ENCODE measurements at places on chromosomes 7 and 10.
A peak's percentile ranks its signal among the peaks of the same experiment; 100 is the strongest.

- no peak for DNase-seq
Observed at GRCh38 chr10:48604991-48605508, at the start of gene ARHGAP22. Gene ARHGAP22, minus strand, starts transcription at chr10:48605073. Its CDS starts 277 bp downstream, at chr10:48604796.

DNA sequence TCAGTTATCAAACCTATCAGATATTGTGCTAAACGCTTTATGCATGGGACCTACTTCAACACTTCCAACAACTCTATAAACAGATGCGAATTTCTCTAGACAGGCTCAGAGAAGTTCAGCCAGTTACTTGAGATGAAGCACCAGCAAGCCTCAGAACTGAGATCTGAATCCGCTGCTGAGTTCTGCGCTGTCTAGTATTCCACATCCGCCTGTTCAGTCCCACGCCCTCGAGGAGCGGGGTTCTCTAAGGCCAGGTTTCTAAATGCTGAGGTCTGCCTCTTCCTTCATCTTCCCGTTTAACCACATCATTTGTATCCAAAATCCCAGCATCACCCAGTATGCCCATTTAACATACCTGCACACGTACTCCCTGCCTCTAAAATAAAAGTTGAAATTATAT is 297.8 kb upstream of the ZNF32 start:
- DNase-seq, result no peak

GRCh38 chr10:59536167-59537014 is 173.3 kb downstream of the SLC16A9 start:
- DNase-seq, result no peak

GRCh38 chr10:71250405-71250804 is 38.0 kb downstream of the UNC5B start:
- no peak for DNase-seq

DNA sequence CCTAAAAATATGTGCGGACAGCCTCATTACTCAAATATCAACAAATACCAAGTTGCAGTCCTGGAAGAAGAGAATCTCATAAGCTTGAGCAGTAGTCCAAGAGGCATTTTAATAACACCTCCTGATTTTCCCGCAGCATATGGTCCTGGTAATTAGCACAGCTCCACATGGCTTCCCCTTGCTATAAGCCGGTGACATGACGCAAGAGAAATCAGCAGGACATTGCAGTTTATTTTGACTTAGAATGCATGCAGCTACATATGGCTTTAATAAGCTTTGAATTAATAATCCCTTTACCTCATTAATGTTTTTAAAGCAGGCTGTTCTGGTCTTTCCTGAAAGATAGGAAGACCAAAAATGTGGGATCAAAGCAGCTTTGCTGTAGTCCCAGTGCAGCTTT is 137.6 kb downstream of the RAMP3 start:
- no peak for DNase-seq

GRCh38 chr7:11153694-11154093 is 180.0 kb downstream of the PHF14 start:
- DNase-seq, result no peak

DNA sequence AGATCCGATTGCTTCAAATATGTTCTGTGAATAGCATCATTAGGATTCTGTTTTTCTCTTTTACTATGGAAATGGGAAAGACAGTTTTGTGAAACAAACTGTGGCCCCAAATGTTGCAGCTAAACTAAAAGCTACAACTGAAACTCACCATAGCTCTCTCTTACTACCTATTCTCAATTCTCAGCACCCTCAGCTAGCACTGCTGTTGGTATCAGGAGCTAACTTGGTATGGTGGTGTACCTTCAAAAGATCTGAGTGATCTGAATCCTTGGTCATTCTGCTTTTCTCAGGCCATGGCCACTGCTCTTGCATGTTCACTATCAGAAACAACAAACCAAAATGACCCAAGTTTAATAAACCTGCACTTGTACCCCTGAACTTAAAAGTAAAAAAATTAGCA is 1208.0 kb downstream of the SORCS1 start:
- no peak for DNase-seq

DNA sequence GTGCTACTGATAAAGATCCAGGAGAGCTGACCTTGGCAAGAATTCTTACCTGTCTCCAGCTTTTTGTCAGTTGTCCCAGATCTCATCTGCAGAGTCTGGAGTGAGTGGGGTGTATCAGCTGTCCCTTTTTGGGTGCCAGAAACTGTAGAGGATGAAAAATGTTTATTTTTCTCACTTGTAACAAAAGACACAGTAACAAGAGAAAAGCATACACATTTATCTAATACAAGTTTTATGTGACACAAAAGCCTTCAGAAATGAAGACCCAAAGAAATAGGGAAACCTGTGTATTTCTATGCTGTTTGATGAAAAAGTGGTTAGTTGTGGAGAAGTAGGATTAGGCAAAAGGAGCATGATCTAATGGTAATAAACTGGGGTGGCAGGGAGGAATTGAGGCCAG is 58.5 kb upstream of the NPVF start:
- DNase-seq, result no peak

GRCh38 chr7:106740806-106741205 is 79.8 kb upstream of the CCDC71L start:
- DNase-seq, result no peak

DNA sequence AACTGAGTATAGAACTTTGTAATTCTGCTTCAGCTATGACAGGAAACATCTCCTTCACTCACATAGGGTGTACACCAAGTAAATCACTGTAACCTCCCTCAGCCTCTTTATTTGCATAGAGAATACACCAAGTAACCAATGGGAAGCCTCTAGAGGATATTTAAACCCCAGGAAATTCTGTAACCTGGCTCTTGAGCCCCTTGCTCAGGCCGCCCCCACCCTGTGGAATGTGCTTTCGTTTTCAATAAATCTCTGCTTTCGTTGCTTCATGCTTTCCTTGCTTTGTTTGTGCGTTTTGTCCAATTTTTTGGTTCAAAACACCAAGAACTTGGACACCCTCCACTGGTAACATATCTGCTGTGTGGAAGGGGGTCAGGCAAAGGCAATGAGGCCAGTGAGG is 60.2 kb downstream of the CLRN3 start:
- no peak for DNase-seq

- no peak for DNase-seq
Observed at GRCh38 chr7:91462316-91462715, 198.1 kb downstream of the FZD1 start.

DNA sequence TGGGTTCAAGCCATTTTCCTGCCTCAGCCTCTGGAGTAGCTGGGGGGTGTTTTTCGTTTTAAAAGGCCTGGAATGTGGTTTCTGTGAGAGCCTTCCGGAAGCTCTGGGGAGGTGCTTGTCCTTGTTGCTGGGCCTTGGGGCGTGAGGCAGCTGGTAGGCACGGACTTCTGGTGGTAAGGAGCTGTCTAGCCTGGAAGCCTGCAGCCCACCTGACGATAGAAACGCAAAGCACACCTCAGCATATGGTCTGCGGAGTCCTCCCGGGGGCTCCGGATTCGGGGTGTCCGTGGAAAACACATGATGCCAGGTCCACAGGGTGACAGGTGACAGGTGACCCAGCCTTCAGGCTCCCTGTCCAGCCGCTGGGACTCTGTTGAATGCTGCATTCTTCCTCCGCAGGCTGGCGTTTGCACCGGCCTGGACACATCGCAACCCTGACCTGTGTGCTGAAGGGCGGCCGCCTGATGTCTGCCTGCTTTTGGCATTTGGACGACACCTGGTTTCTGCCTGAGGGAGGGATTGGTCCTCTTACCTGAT is 37.3 kb downstream of the INPP5A start:
- no peak for DNase-seq

- DNase-seq, result no peak
Observed at GRCh38 chr10:114458216-114458920, 54.1 kb upstream of the AFAP1L2 start.

DNA sequence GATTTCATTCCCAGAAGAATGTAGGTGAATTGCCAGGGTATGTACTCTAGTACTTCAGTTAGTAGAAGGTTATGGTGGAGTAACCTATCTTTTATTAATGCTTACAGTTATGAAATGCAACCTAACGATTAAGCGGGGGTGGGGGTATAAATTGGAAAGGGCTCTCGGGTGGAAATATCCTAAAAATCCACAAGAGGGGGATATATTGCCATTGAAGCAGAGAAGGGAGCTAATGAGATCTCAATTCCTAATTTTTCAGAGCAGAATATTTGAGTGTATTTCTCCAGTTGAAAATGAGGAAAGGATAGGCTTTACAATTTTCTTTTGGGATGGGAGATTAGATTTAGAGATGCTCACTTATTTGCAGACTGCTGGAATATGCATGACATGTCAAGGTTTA is 90.8 kb downstream of the DNAJB9 start:
- no peak for DNase-seq

DNA sequence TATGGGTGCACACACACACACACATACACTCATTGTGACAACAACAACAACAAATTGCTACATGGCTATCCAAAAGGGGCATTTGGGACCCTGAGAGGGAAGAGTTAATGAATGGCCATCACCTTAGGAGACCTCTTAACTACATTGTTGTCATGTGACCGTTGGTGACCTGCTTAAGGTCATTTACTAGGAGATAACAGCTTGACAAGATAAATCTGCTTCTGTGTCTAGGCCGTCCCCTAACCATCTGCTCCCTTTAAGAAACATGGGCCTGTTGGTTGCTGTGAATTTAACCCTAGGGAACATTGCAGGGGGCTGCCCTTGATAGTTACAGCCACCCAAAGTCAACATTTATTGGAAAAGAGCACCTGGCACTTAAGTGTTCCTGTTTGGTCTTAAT is 29.7 kb downstream of the C1QL3 start:
- no peak for DNase-seq

DNA sequence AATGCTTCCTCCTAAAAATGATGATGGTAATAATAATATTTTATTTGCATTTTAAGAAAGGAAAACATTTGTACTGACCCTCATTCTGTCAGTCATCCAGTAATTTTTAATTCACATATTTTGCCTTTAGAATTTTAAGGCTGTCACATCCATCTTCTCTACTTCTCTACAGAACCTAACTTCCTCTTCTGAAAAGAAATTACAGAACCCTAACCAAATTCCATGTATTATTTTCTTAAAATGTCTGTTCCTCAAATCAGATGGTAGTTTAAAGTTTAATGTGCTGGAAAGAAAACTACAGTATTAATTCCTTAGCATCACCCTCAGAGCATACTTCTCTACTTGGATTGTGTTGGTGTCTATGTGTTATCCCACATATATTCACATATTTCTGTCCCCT is 9.0 kb downstream of the PIK3CG start:
- no peak for DNase-seq

GRCh38 chr10:98170249-98171117 is 36.0 kb downstream of the R3HCC1L start:
- DNase-seq, result peak; percentile 40

DNA sequence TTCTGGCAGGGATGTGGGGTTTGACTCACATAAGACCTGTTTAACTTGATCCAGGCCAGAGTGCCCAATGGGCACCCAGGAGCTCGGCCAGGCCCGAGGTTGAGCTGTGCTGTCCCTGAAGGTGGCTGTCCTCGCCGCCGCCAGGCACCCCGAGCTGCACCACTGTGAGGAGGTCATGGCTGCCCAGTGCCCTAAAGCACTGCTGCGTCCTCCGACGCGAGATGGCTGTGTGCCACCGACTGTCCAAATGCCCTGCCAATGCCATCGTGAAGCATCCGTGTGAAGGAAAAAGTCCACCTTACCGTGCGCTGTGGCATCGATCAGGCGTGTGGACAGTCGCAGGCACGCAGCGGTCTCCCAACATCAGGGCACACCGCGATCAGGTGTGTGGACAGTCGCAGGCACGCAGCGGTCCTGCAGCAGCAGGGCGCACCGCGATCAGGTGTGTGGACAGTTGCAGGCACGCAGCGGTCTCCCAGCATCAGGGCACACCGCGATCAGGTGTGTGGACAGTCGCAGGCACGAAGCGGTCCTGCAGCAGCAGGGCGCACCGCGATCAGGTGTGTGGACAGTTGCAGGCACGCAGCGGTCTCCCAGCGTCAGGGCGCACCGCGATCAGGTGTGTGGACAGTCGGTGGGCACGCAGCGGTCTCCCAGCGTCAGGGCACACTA is 120.3 kb downstream of the VIPR2 start:
- no peak for DNase-seq

DNA sequence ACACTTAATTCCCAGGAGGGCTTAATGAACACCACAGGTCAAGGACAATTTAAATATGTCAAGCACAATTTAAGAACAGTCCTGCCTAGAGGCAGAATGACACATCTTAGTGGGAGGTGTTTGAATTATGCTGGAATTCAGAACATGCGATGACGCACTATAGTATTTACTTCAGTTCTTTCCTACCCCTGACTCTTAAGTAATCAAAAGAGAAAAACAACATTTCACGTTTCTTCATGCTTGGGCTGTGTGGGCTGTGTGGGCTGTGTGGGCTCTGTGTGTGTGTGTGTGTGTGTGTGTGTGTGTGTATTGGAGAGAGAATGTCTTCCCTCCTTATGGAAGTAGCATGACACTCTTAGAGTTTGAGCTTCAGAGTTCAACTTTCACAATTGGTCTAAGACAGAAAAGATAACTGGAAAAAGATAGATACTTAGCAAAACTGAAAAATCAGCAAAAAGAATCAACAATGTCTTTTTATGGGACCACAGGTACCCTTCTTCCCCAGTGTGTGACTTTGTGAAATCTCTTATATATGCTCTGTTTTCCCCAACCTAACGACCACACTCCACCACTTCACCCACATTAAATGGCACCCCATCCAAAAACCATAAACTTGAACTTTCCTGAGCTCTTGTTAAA is 33.7 kb upstream of the CABCOCO1 start:
- no peak for DNase-seq

GRCh38 chr7:70210200-70210935 is 612.1 kb downstream of the AUTS2 start:
- DNase-seq, result no peak

DNA sequence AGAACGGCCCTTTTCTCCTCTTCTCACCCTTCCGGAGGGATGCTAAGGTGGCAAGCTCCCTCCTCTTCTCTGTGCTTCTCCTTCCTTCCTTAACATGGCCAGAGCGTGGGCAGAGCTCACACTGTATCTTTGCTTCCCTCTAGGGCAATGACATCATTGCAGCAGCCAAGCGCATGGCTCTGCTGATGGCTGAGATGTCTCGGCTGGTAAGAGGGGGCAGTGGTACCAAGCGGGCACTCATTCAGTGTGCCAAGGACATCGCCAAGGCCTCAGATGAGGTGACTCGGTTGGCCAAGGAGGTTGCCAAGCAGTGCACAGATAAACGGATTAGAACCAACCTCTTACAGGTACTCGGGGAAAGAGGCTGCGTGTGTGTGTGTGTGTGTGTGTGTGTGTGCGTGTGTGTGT is 36.6 kb downstream of the AP3M1 start:
- DNase-seq, result no peak

DNA sequence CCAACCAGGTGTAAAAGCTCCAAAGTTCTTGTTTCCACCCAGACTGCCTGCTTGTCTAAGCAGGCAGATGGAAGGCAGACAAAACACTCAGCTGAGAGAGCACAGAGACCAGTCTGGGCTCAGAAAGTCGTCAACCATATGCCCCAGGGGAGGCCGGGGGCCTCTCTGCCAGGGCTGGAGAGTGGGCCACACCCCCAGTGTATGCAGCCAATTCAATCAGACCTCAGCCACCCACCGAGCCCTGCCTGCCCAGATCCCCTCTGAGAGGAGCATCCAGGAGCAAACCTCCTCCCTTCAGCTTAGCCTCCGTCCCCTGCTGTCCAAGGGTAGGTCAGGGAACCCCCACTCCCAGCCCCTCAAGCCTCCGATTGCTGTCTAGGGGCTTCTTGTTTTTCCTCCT is 196.3 kb downstream of the LSM5 start:
- DNase-seq, result no peak

All from progenitor cell of endocrine pancreas (in vitro differentiated cells).